ENCODE measurements at places on chromosomes 4 and X.

GRCh38 chr4:52868133-52868532, 6.0 kb downstream of the RASL11B start:
- DNase-seq: no peak

GRCh38 chr4:23680671-23681518, 209.0 kb downstream of the PPARGC1A start:
- no peak for DNase-seq

DNA sequence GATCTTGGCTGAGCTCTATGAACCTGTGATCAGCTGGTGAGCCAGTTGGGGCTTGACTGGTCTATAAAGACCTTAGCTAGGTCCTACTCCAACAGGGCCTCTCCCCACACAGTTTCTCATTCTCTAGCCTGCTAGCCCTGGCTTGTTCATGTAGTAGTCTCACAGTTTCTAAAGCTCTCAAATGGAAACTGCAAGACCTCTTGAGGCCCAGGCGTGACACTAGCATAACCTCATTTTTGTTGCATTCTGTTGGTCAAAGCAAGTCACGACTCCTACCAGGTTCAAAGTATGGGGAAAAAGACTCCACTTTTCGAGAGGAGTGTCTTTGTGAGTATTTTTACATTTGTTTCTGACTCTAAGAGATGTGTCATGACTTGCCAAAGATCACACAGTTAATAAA, 50.9 kb downstream of the CEP44 start:
- no peak for DNase-seq

GRCh38 chrX:152869972-152870371, 27.9 kb upstream of the ZNF185 start:
- no peak for DNase-seq

- no peak for DNase-seq
Observed at GRCh38 chr4:152385551-152385950, 150.3 kb downstream of the FBXW7 start.

GRCh38 chr4:181807771-181808170, 435.4 kb upstream of the TENM3 start:
- DNase-seq: no peak

DNA sequence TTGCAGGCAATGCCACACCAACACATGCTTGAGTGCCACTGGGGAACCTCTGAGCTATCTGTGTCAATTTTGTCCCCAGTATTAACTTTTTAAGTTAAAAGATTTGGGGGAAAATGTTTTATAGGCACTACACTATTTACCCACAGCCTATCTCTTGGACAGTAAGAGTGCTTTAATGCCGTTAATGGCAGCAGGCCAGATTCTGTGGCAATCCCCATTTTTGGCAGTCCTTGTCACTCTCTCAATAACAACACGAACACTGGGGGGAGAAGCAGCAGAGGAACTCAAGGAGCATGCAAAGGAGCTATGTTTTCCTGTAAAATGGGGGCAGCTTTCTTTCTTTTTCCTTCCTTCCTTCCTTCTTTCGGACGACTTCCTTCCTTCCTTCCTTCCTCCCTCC, 168.6 kb downstream of the NSUN7 start:
- DNase-seq: no peak

DNA sequence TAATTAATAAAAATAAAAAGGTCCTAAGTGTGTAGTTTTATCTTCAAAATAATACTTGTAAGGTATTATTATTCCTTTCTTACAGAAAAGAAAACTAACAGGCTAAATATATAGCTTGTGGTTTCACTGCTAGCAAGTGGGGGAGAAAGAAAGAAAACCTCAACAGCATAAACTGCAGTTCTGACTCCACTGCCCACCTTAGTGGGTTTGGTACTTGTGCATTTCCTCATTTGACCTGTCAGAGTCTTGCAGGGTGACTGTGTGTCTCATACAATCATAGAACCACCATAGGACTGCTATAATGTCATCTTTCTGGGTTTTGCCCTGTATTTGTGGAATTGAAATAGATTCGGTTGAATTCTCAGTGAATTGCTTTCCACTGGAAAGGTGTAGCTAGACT, 94.7 kb upstream of the PUDP start:
- no peak for DNase-seq

DNA sequence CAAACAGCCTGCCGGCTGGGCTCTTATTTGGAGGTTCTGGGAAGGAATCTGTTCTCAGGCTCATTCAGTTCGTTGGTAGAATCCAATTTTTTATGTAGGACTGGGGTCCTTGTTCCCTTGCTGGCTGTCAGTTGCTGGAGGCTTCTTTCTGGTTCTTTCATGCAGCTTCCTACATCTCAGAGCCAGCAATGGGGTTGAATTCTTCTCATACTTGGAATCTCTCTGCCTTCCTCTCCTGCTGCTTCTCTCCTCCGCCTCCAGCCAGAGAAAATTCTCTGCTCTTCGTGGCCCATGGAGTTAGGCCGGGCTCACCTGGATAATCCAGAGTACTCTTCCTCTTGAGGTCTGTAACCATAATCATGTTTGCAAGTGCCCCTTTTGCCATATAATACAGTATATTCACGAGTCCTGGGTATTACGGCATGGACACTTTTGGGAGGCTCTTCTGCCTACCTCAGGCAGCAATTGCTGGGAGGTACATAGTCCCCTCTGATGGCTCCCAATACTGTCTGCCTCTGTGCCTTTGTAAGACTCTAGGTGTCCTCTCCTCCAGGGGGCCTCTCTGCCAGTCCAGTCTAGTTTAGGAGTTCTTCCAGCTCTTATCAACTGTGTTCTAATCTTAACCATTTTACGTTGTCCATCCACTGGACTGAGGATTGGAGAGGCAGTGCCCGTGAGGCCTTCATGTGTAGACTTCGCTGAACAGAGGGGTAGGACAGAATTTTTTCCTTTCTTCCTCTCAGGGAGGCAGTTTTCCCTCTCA, 2.2 kb downstream of the TRMT44 start:
- DNase-seq: no peak

DNA sequence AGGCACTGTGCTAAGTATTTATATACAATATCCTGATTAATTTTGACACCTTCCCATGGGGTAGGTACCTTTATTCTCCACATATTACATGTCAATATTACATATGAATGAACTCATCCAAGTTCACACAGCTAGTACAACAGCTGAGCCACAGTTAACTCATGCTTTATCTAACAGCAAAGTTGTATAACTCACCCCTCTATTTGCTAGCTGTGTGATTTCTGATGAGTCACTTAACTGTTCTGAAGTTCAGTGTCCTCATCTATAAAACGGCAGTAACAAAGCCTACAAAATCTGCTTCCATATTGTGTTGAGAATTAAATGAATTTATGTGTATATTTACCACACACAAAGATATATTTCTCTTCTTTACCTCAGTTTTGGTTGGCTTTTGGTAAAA, 48.2 kb upstream of the KDR start:
- DNase-seq: no peak
